ENCODE measurements at places on chromosomes 5 and 9.

DNA sequence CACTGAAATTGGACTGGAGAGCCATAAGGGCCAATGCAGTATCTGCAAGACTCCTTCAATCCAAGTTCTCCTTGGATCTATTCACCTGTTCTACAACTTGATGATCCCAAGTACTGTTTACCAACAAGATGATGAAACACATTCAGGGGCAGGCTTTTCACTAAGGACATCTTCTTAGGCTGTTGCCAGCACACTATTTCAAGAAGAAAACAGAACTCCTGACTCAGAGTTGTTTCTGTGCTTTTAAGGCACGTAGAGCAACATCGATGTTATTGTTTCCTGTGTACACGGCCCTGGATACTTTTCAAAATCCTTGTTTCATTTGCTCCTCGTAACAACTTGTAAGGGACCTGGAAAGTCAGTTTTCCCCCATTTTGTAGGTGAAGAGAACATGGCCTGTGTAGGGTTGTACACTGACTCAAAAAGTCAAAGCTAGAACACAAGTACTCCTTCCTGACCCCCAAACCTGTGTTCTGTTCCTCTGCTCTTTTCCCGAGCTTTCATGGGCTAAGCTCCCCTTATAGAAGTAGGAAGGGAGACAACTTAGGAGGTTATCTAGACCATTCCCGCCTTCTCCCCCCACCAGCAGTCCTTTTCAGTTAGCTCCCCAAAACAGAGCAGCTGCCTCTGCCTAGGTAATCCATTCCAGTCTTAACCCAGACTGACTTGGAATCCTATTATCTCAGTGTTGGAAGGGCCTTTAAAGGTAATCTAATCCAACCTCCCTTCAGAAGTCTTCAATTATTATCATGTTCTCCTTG is 5.2 kb upstream of the MGAT1 start:
- no peak for DNase-seq

DNA sequence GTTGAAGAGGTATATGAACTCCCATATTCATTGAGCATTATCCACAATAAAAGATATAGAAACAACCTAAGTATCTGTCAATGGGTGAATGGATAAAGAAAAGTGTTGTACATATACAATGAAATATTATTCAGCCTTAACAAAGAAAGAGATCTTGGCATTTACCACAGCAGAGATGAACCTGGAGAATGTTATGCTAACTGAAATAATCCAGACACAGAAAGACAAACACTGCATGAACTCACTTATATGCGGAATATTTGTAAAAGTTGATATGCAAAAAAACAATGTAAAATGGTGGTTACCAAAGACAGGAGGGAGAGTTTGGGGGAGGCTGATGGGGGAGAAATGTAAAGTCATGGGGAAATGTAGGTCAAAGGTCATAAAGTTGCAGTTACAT is 278.7 kb downstream of the ZNF608 start:
- no peak for DNase-seq

- DNase-seq = no peak
These were observed 80.3 kb downstream of the SECISBP2 start for GRCh38 chr9:89398621-89399020.

DNA sequence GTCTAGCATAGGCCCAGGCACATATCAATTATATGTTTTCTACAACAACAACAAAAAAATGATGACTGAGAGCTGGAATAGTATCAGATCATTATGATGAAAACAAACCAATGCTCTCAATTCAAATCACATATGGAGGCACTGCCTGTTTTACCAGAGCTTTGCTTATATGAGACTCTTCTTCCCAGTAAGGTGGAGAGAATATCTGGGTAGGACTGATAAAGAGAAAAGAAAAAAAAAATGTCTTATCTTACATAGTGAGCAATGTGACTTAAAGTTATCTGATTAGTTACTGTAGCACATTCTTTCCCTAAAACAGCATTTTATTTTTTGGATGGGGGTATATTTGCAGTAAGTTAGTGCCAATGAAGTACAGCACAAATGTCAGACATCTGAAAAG is 154.8 kb downstream of the RAB3C start:
- no peak for DNase-seq

DNA sequence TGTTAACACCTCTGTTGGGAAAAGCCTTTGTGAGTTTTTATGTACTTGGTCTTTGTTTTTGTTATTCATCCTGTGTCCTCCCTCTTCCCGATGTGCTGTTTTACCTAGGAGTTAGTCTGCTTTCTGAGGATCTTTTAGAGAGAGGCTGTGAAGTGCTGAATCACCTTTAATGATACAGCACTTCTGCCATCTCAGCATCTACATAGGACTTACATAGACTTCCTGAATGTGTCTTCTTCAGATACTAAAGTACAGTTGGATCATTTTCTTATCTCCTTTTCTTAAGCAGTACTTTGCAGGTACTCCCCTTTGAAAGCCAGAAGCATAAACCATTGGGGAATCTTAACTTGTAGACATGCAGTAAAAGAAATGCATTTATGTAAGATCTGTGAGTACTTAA is 31.5 kb downstream of the OTULIN start:
- no peak for DNase-seq

DNA sequence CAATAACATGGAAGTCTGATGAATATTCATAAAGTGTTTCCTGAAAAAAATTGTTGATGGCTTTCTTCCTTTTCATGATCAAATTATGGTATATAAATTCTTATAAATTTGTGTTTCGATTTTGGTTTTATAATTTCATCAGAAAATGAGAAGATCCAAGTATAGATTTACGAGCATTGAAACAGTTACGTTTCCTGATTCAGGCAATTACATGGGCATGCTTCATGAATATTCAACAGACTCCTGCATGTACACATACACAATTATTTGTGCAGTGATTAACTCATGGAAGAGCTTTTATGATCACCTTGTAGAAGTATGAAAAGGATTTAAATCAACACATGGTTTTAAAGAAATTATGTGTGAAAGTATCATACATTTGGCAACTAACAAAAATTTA is 136.7 kb downstream of the MPDZ start:
- DNase-seq = no peak

DNA sequence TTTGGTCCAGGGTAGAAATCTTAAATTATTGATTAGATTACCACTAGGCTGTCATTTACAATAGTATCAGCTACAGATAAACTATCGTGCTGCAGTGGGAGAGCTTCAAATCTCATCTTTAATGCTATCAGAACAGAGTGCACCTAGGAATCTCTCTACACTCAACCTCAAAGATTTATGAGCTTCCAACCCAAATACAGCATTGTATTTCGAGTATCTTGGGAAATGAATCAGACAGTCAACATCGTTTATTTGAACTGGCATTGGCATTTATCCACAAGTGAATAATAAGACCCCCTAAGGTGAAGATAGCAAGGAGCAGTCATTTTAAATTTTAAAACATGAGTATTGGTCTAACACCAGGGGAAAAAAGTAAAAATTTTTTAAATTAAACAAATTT is 1203.2 kb downstream of the CDH12 start:
- no peak for DNase-seq

DNA sequence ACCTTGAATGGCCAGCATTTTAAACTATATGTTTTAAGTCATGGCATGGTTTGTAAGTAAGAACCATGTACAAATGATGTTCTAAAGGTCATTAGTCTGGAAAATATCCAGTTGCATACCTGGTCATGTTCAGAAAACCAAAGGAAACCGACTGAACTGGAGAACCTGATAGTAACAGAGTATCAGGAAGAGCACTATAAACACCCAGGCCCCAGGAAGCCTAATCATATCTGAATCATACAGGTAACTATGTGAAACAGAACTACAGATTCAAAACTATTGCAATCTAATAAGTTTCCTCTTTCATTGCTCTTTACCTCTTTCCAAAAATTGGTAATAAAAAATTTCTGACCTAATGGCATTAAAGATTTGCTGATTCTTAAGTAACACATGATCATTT is 500.3 kb downstream of the ARHGEF28 start:
- no peak for DNase-seq

DNA sequence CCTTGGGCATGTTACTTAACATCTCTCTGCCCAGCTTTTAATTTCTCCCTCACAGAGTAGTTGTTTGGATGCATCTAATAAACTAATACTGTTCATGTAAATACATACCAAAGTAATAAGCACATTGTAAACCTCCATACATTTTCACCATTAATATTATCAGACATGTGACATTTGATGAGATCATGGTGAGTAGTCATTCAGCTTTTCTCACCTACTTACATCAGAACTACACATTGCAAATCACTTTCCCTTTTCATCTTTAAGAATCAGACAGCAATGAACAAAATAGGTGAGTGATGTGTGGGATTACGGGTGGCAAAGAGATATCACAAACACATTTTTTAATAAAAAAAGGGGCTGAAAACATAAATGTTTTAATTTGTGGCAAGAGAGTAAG is 89.3 kb downstream of the JAKMIP2 start:
- no peak for DNase-seq

- DNase-seq = no peak
These were observed 509.2 kb downstream of the ZNF608 start for GRCh38 chr5:124237206-124237695.

DNA sequence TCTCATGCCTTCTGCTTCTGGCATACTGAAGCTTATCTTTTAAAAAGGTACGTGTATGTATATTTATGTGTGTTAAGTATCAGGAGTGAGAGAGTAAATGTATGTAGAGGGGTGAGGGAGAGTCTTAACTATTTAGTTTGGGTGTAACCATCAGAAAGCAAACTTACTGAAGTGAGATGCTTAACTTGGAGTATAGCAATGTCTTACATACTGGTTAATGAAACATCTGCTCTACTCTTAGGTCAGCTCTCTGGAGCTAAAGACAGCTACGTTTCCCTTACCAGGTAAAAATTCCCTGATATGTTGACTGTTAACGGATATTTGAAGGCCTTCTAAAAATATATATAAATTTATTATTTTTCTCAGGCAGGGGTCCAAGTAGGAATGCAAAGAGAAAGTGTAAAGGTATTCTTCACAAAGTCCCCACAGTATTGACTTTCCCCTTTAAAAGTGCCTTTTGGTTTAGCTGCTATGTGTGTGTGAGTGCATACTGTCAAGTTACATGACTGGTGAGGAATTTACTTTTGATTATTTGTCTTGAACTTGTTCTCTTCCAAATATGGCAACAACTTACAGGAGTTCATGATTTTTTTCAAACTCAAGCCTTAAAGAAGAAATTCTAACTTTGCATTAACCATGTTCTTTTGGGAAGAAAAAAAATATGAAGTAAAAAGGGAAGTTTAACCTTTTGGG is 12.3 kb upstream of the C5orf24 start:
- no peak for DNase-seq

DNA sequence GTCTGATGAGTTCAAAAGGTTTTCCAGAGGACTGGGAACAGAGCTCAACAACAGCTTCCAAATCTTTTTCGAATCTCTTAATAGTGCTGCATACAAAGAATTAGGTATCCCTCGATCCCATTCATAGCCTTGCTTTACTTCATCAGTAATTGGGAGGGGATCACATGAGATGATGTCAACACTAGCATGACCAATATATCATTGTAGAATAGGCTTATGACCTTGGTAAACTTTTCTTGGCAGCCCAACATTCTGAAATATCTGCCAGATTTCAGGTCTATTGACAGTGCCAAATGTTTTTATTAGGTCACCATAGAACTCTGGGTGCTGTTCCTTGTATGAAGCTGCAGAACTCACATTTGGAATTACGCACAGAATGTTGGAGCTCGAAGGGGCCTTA is 228.9 kb downstream of the FGF10 start:
- no peak for DNase-seq

GRCh38 chr5:98206566-98206965 is 566.9 kb upstream of the RGMB start:
- no peak for DNase-seq

- DNase-seq = no peak
These were observed 97.8 kb upstream of the SLC44A1 start for GRCh38 chr9:105146677-105147076.

DNA sequence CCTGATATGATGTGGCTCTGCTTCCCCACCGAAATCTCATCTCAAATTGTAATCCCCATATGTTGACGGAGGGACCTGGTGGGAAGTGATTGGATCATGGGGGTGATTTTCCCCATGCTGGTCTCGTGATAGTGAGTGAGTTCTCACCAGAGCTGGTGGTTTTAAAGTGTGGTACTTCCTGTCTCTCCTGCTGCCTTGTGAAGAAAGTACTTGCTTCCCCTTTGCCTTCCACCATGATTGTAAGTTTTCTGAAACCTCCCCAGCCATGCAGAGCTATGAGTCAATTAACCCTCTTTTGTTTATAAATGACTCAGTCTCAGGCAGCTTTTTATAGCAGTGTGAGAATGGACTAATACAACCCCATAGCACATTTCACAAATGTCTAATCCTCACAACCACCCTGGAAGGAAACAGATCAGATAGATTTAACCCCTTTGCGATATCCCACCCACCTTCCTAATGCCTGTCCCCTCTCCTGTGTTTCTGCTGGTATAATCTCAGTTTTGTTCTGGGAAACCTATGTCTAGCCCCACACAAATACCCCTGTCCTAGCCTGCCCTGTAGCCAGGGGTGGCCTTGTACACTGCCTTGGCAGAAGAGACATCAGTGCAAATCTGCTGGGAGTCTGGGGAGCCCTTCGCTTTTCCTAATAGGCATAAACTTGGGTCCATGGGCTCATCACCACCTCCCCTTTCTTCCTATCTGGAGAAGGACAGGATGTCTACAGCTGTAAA is 157.0 kb upstream of the RAI14 start:
- DNase-seq = no peak

DNA sequence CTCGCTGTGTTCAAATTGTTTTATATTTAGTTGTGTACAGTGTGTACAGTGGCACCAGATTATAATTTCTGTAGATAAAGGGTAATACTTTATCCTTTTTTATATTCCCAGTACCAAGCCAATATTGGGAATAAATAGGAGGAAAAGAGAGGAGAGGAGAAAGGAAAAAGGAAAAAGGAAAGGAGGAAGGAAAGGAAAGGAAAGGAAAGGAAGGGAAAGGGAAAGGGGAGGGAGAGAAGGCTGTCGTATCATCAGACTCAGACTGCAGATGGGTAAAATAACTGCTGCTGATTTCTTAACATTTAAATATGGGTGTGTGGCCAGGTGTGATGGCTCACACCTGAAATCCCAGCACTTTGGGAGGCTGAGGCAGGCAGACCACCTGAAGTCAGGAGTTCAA is 51.0 kb downstream of the C5orf22 start:
- DNase-seq = no peak

DNA sequence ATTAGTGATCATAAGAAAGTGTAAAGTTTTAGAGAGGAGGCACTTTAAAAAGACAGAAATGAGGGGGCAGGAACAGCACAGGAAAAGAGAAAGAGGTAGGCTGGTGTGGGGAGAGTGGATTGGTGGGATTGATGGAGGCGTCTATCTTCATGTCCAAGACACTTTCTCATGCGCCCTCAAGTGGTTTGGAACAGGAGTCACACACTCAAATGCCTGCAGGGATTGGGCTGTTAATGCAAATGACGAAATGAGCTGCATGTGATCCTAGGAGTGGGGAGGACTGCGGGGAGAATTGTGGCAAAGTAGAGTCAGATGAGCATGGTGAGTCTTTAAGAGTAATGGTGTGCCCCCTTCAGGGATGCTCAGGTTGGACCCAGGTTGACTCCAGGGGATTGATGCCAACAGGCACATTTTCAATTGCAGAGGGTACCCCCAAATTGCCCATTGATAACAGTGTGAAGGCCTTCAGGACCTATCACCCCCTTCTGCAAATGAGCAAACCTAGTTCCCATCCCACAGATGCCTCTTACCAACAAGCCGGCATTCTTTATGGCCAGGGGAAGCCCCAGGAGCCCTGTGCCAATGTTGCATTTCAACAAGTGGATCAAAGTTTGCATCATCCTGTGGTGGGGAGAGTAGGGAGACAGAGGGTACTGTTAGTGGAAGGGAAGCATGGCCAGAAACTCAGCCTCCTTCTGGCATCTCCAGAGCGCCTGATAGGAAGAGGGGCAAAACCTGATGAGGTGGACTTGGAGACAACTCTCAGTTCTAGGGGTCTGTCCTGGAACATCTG is 5.3 kb downstream of the SLC36A3 start:
- no peak for DNase-seq

- no peak for DNase-seq
These were observed 932 bp downstream of the SLC12A2 start for GRCh38 chr5:128084228-128085167.
